ENCODE measurements at places on chromosomes 5 and 9.

DNA sequence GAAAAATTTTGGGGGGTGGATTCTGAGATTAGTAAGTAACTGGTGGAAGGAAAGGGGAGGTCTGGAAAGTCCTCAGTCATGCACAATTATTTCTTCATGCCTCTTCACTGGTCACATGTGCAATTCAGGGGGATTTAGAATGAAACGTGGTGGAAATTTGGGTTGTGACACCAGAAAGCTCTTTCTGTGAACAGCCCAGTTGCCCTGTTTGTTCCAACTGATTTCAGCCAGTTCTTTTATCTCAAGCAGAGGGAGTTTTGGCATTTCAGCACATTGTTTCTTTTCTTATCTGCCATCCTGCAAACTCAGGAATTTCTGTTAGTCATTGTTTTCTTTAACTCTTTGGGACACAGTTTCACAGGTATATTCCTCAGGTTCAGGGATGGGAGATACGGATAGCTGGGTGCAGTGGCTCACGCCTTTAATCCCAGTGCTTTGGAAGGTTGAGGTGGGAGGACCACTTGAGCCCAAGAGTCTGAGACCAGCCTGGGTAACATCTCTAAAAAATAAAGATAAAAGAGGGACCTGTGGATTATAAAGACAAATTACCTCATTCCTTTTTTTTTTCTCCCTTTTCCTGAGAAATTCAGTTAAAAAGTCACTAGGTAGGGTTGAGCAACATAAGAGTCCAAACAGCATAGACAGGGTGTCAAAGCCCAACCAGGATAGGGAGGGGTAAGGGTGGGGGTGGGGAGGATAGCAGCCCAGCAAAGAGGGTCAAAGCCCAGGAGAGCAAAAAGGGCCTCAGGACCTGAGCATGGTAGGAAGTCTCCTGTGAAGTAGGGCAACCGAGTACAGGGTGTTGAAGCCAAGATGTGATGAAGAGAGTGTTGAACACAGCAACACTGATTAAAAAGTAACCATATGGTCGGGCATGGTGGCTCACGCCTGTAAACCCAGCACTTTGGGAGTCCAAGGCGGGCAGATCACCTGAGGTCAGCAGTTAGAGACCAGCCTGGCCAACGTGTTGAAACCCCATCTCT lies 5.4 kb upstream of the B4GALT1 start:
- no peak for DNase-seq

DNA sequence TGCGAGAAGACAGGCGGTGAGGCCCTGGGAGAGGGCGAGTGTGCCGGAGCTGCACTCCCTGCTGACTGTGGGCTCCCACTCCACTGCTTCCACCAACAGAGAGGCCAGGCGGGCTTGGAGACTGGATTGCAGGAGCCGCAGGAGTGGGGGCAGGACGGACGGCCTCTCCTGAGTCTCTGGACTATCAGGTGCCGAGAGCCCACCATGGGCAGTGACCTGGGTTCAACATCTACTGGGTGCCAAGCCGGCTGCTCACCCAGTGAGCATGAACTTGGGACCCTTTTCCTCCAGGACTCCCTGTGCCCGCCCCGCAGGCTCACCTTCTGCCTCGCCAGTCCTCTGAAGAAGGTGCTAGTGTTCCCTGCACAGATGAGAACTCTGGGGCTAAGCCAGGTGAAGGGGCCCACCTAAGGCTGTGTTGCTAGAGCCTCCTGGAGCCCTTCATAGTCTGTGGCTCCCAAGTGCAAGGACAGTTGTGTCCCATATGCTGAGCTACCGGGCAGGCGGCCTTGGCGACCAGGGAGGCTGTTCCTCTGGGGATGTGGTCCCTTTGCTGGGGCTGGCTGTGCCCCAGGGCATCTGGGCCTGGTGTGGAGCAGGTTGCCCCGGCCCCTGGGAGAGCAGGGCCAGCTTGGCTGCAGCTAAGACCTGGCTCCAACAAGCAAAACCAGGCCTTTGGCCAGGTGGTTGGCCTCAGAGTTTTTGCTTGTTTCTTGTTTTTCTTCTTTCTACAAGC lies 77.7 kb upstream of the PHYKPL start:
- DNase-seq = no peak

DNA sequence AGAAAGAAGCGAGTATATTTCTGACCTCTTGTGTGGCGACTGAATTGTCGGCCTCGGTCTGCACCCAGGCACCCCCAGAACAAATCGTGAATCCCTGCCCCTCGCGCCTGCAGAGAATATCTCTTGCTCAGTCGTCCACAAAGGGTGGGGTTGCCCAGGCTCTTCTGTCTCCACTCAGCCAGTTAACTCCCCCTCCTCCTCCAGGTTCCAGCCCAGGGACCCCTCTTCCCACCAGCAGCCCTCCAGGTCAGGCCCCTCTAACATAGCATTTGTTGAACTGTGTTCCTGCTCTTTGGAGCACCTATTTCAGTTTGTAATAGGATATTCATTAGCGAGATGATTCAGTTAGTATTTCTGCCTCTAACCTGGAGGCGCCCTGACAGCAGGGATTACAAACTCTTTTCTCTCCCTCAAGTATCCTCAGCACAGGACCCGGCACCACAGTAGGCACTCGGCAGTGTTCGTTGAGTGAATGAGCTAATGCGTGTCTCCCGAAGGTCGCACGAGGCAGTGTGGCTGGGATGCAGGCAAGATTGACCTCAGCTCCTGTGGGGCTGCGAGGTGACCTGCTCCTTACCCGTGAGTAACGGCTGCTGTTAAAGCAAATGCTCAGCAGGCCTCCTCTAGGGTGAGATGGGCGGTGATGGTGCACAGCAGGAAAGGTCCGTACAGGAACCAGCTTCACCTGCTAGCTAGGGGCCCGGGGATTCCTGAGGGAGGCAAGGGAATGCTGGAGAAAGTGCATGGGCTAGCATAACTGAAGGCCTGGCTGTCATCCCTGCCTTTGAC lies 25.8 kb downstream of the ZBTB34 start:
- no peak for DNase-seq

DNA sequence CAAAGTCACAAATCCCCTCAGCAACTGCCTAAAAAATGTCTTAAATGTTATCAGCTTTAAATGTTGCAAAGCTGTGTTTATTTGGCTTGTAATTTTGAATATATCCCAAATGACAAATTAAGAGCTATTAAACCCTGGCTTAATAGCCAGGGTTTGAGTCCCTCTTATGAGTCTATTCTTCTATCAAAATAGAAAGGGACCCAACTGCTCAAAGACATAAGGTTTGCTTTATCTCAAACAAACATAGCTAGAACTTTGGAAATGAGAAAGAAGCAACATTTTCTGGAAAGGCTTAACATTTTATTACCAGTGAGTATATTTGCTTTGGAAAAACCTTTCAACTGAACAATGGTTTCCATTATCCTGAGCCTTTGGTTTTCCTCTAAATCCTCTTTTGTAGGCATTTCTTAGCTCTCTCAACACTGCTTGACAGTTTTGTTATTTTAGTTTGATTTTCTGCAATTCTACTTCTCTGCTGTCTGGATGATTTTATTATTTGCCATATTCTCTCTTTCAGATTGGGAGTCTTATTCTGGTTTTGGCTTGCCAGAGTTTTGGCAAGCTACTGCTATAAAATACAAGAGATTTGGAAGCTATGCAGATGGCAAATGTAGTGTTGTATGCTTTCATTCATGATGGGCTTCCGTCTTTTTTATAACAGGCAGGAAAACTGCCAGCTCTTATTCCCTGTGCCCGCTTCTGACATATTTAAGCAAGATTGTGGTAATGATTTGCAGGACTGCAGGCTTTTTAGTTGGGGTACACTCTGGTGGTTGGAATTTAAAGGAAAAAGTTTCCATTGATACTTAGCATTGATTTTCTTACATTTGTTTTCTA lies 734.9 kb downstream of the DTWD2 start:
- DNase-seq = no peak

DNA sequence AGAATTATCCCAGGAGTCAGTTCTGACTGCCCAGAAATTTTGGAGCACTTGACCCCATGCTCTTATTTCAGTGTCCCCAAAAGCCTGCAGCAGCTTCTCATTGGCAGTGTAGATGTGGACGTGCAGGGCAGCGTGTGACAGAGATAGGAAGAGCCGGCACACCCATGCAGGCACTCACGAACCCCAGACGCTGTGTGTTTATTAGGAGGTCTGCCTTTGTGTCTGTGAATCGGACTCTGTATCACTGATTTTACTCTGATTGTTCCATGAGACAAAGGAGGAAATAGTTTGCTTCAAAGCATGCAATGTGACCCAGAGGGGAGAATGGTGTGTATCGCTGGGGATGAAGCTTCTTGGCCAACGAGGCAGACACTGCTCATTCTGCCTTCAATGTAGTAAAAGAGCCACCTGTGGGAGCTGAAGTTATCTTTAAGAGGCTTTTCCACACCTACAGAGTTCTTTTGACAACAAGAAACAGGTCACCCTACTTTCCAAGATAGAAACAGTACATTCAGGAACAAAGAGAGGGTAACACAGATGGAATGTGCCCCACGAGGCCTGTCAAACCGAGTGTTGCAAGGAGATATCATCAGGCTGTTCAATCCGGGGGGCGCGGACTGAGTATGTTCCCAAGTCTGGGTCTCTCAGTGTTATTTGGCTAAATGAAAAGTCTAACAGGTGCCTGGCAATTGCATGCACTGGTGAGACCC lies 224.0 kb downstream of the NTRK2 start:
- no peak for DNase-seq

DNA sequence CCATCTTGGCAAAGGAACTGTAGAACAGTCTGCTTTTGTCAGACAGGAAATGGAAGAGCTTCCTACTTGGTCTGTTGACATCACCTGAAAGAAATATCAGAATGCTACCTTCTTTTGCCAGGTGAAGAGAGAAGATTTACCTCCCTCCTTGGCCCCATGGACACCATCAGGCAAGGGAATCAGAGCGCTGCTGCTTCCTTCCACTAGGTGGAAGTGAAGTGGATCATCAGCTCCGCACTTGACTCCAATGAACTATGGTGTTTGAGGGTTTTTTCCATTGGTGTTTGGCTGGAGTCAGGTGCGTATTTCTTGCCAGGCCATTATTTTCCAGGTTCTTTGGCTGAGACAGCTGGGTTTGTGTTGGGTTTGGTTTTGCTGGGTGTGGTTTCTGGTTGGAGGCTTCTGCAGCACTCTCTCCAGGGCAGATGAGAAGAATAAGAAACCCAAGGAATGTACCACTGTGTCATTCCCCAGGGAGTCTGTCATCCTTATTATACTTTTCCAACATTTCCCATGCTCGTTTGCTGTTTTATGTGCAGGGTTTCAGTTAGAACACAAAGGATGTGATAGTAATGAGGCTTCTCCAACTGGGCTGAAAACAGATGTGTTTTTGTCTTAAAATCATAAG lies 12.4 kb downstream of the SPATA31E1 start:
- no peak for DNase-seq

DNA sequence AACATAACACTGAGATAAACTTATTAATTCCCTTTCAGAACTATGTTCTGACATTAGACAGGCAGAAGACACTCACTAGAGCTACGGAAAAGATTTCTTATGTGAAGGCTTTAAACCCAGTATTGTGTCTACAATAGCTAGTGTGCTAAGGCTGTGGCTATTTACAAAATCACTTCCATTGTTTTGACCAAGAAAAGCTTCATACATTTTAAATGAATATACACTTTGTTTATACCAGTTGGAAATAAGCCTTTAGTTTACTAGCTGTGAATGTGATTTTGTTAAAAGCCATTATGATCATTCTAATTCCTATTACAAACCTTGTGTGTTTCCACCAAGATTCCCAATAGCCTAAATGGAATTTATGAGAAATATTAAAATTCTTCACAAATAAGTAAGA lies 83.0 kb downstream of the AGTPBP1 start:
- DNase-seq = no peak

DNA sequence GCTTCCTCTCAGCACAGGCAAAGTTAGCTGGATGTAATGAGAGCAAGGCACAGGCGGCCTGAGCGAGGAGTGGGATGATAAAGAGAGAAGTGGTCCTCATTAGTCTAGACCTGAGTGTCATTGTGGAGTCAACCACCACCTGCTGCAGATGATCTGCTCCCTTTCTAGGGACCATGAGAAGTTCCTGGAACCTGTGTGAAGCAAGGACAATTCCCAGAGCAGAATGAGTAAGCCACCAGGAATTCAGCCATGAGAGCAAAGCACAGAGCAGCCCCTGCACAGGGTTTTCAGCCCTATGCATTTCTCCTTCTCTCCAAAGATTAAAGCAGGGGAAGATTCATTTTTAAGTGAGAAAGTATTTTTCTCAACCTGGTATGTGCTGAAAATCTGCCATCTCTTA lies 146.8 kb upstream of the SPEF2 start:
- no peak for DNase-seq

DNA sequence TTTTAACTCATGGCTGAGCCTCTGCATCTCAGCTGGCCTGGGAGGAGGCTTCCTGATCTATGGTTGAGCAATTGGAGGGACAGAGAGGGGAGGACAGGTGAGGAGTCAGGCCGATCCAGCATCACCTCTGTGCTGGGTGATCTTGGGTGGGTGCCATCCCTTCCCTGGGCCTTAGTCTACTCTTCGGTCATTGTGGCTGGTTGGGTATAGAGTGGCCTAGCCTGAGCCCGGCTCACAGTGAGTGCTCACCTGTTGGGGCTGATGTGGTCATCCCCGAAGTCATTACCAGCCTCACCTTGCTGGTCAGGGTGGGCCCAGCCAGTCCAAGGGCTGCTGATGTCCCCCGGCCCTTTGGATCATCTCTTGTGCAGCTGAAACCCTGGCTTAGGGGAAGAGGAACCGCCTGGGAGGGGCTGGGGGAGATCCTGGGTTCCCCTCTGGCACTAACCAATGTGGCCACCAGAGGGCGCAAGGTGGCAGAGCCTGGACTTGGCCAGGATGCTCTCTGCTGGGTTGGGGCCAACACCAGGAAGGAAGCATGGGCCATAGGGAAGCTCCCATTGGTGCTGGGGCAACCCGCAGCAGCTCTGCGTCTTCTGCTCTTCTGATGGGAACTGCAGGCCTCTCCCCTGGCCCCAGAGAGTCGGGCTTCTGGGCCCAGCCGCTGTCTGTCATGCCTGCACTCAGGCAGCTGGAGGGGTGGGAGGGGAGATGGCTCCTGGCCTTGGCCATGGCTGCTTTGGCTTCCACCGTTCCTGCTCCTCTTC lies 17.3 kb upstream of the ODF2 start:
- no peak for DNase-seq

DNA sequence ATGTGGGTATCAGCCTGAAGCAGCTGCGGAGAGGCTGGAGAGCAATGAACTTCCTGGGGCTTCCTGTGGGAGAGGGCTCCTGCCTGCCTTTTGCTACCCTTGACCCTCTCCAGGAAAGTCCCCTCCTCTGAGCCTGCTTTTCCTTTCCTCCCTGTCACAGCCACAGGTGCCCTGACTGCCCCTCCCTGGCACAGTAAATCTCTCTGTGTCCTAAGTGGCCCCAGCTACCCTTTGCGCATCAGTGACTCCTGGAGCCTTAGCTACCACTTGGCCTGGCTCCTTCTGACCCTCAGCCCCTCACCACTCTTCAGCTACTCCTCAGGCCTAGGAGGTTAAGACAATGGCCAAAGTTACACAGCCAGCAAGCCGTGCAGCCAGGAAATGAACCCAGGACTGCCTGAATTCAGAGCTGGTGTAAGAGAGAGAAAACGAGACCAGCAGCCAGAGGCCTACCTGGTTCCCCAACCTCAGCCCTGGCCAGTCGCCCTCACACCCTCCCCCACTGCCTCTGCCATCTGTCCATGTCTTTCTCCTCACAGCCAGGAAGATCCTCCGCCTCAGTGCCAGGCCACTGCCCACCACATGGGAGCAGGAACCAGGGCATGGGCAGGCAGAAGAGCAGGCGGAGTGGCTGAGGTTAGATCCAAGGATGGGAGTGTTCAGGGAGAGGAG lies 18.6 kb downstream of the CNTFR start:
- DNase-seq = no peak

GRCh38 chr5:161155451-161155850 lies 303.4 kb upstream of the ATP10B start:
- DNase-seq = no peak

All from non-pigmented ciliary epithelial cell (primary cell).